Omental fat pad (tissue), 4 donors: ENCODE measurements at places on chromosomes 4 and X.

GRCh38 chr4:144115519-144115918 is 25.0 kb downstream of the GYPA start:
- no peak for DNase-seq

DNA sequence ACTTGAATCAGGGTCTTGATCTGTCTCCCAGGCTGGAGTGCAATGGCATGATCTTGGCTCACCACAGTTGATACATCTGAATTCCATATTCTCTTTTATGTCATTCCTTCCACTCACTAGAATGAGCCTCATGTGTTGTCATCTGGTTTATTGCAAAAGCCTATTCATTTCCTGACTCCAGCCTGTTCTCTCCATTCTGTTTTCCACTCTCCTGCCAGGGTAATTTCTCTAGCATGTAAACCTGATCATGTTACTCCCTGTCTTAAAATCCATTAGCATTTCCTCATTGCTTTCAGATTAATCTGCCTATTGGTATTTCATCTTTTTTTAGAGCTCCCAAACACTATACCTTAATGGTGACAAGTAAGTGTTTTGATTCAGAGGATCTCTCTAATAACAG is 4.3 kb upstream of the DDX60L start:
- no peak for DNase-seq

- DNase-seq = no peak
Measured at GRCh38 chr4:153074486-153074885, 129.8 kb upstream of the TRIM2 start.

- no peak for DNase-seq
Measured at GRCh38 chrX:46561824-46562657, 11.5 kb upstream of the CHST7 start.

DNA sequence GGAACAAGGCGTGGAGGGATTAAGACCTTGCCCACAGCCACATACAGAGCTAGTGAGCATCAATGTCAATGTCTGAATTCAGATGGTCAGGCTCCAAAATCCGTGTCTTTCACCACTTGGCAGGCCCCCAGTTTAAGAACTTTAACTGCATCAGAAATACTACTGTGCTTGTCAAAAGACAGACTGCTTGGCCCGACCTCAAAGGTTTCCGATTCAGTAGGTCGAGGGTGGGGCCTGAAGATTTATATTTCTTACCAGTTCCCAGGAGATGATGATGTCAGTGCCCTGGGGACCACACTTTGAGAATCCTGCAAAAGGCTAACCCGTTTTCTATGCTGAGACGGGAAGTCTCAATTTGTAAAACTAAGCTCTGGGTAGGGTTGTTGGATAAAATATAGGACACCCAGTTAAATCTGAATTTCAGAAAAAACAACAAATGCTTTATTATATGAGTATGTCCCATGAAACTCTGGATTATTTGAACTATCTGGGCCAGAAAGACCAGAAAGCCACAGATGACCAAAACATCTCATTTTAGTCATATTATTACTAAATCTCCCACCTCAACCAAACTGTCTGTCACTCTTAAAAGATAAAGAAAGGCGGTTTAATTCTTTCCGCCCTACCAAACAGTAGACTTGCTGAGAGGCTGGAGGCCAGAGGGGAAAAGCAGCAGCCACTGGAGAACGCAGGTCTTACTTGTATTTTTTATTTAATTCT is 42.7 kb downstream of the GATB start:
- DNase-seq = no peak

GRCh38 chr4:138758196-138758595 is 257.4 kb upstream of the NOCT start:
- DNase-seq = no peak

DNA sequence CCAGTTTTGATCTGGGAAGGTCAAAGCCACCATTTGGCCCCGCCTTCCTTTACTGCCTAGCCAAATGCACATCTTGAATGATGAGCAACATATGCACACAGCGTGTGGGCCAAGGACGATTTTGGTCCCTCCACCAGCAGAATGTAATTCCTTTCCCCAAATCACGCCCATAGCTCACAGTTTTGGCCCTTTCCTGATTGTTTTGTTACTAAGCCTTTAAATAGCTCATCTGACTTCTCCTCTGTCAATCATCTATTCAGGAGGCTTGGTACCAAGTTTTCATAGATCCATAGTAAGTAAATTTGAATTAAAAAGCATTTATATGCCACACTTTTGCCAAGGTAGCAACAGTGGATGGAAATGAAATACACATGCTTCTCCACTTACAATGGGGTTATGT is 123.3 kb downstream of the NFKB1 start:
- DNase-seq = no peak

DNA sequence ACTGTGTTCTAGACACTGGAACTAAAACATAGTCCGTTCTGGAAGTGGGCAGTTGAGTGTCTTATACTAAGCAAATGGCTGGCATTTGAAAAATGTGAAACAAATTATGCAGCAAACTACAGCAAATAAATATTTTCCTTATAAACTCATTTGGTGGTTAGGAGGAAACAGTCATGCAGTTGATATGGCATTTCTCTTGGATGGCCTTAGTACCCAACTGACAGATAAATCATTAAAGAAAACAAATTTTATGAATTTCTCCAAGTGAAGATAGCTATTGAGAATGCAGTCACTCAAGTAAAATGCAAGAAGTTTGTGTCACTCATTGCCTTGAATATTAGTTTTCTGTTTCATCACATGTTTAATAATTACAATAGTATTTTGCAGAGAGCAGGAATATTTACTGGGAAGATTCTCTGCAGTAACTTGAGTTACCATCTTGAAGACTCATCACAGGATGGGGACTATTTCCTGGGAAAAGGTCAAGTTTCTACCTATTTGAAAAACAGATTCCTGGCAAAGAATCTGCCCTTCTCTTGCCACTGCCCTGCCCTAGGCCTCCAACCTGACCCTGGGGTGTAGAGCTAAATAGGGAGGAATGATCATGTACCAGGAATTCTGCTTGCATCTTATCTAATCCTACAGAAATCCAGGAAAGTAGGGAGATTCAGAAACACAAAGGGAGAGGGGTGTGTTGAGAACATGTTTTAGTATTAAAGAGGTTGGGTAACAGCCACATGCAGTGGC is 105.9 kb downstream of the SH3RF1 start:
- no peak for DNase-seq

DNA sequence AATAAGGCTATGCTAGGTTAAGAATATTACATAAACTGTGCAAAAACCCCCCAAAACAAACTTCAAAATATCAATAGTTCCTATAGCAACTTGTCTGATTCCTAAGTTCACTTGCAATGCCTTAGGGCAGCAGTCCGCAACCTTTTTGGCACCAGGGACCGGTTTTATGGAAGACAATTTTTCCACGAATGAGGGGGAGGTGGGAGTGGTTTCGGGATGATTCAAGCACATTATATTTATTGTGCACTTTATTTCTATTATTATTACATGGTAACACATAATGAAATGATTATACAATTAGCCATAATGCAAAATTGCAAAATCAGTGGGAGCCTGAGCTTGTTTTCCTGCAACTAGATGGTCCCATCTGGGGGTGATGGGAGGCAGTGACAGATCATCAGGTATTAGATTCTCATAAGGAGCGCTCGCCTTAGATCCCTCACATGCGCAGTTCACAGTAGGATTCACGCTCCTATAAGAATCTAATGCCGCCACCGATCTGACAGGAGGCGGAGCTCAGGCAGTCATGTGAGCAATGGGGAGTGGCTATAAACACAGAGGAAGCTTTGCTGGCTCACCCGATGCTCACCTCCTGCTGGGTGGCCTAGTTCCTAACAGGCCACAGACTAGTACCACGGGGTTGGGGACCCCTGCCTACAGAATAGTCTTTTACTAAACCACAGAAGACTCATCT is 39.7 kb downstream of the ACOX3 start:
- DNase-seq = no peak

GRCh38 chr4:15197005-15197404 is 194.7 kb downstream of the CPEB2 start:
- DNase-seq = no peak

DNA sequence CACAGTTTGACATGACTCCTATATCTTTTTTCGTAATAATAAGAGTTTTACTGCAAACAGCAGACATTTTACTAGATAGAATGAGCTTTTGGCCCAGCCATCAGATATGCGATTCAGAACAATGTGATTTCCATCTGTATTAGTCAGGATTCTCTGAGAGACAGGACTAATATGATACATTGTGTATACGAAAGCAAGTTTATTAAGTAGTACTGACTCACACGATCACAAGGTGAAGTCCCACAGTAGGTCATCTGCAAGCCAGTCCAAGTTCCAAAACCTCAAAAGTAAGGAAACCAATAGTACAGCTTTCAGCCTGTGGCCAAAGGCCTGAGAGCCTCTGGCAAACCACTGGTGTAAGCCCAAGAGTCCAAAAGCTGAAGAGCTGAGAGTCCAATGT is 24.1 kb downstream of the CXCL8 start:
- no peak for DNase-seq

- no peak for DNase-seq
Measured at GRCh38 chrX:152901816-152902501, 4.1 kb downstream of the ZNF185 start.

DNA sequence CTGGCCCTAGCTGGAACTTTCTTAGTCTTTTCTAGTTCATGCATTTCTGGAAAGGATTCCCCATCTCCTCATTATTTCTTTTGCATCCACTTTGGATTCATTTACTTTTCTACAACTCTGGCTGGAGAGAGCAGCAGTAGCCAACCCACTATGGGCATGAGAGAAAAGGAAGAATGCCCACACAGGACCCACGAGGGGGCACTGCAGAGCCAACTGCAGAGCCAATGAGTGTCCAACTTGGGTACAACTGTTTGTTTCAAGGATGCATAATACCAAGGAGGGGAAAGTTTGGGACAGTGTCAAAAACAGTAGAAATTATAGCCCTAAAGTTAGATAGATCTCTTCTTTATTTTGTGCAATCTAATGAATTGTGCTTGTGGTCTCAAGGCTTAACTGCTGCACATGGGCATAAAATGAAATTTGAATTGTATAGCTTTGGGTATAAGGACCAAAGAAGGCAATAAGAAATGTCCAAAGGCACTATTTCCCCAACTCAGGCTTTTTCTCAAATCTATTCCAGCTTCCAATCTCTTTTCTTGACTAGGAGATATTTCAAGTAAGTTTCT is 230.6 kb downstream of the NSUN7 start:
- DNase-seq = no peak

DNA sequence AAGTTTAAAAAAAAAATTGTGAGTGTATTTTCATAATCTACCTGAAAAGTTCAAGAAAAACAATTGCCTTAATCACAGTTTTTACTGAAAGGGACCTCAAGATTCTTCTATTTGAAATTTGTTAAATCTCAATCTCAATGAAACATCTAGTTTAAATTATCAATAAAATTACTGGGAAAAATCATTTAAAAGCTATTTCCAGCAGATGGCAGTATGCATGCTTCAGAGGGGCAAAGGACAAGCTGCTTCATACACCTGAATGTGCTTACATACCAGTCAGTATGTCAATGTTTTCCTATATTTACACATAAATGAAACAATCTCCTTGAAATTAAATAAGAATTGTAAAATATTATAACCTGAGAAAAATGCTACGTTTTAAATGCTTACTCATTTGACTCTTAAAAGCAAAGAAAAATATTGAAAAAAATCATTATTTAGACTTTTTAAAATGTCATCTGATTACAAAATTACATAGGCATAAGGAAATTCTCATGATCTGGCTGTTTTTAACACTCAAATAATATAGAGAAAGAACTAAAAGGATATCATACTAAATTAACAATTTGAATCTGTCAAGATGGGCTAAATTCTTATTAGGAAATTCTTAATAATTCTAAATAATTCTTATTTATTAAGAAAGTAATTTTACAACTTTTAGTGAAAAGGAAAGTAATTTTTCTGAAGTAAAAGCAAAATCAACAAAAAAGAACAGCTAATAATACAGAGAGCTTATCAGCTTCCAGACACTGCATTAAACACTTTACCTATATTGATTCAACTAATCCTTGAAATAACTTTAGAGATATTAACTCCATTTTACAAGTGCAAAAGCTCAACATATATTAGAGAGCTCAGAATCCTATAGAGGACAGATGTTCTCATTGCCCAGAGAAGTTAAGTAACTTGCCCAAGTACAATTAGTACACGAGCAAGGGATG is 242.1 kb downstream of the ADAMTS3 start:
- no peak for DNase-seq

GRCh38 chr4:109754093-109754857 is 24.4 kb upstream of the PLA2G12A start:
- no peak for DNase-seq

GRCh38 chr4:20217951-20218350 is 33.8 kb upstream of the SLIT2 start:
- DNase-seq = no peak

DNA sequence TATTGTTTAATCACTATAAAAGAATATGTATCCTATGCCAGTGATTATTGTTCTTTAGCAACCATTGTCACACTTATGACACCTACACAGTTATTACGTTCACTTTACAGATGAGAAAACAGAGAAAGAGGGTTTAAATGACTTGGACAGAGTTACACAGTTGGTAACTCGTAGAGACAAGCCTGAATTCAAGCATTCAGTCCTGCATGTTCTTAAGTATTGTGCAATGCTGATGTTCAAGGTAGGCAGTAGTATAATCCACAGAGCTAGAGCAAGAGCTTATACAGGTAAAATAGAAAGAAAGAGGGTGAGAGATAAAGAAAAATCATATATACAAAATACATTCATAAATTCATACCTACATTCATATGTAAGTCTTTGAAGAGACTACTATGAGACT is 249.8 kb upstream of the ANXA10 start:
- no peak for DNase-seq

DNA sequence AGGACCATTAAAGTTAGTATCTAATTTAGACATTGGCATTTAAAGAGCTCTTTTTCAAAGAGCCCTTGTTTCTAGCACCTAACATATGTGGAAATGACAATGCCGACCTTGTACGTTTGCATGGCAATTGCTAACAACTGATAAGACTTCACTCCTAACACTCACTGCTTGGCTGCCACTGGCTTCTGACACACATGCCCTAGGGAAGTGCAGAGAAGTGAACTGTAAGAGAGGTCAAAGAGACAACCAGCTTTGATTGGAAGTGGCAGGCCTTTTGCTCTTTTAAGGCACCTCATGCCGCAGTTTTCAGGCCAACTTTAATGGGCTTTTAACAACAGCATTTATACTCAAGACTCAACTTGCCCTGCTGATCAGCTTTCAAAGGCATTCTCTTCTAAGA is 158.4 kb downstream of the RAB28 start:
- DNase-seq = no peak

DNA sequence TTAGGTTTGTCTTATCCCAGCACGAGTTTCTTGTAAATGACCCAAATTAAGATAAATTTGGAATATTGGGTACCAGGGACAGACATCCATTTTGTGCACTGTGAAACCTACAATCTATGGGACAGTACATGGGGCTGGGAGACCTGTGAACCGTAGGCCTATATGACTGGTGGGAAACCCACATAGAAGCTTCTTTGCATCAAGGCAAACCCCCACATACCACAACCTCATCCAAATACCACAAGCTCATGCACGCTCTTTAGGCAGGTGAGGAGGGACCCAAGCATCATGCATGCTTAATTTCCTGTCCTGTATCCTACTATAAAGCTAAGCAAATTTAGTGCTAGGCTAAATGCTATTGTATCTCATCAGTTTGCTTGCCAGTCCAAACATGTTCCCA is 47.8 kb downstream of the NIPAL1 start:
- no peak for DNase-seq
